Hypothalamus (tissue), 51 donors: ENCODE measurements at places on chromosomes 1 and 21.

DNA sequence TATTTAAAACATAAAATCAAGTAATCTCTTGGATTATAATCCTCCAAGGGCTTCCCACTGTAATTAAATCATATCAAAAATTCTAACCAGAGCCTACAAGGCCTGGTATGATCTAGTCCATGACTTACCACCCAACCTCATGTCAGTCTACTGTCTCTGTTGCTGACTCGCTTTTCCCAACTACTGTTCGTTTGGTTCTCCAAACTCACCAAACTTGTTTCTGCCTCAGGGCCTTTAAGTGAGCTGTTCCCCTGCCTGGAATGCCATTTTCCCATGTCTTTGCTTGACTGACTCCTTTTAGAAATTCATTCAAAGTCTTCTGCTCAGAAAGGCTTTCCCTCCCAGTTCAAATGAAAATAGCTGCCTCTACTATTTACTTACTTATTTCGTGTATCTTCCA, 95.9 kb downstream of the ZC3H11B start:
- no peak for DNase-seq

GRCh38 chr1:41433501-41433900, 51.0 kb downstream of the EDN2 start:
- no peak for DNase-seq

GRCh38 chr1:99370476-99370875, 106.2 kb downstream of the PLPPR4 start:
- DNase-seq, result no peak

DNA sequence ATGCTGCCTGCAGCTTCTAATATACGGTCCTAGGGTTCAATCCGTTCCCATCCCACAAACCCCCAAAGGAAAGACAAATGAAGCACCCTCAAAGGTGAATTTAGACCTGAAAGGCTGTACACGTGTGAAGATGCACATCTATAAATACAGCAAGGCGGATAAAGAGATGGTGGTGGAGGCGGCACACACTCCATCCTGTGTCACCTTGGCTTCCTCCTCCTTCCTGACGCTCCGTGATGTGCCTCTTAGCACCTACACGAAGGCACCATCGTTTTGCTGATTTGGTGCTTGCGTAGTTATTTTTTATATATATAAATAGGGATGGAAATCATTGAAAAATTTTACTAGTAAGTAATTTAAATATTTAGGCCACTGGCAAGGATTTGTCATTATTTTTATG, 359.4 kb downstream of the NPHP4 start:
- no peak for DNase-seq

GRCh38 chr1:147633759-147634158, 36.6 kb downstream of the ACP6 start:
- DNase-seq, result no peak

- DNase-seq, result no peak
Observed at GRCh38 chr21:16137106-16137505, 407.3 kb downstream of the USP25 start.

GRCh38 chr1:183023146-183023600, at the start of gene LAMC1:
TSS of gene LAMC1 (plus strand) at chr1:183023420. CDS start at chr1:183023717, 297 bp downstream.
- no peak for DNase-seq

- DNase-seq, result no peak
Observed at GRCh38 chr1:241994171-241994570, 4.7 kb downstream of the MAP1LC3C start.

- no peak for DNase-seq
Observed at GRCh38 chr1:6220236-6220635, 14.3 kb downstream of the RNF207 start.

DNA sequence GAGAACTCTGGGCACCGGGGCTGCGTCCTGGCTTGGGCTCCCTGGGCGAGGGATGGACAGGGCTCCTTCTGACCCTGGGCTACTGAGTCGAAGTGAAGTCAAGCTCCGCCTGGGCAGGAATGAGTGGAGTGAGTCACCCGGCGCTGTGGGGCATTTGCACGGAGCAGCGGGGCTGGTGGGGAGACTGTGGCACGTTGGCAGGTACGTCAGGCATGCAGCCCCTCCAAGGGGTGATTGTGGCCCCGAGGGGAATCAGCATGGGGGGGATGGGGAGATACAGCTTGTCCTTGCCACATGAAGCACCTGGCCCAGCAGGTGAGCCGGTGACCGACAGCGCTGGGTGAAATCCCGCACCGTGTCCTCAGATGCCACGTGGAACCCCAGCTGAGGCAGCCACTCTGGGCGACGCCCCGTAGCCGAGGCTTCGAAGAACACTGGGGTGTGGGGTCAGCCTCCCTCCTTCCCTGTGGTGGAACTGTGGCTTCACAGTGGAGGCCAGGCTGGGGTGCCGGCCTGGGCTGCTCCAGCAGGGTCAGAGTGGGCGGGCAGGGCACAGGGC, 62.3 kb downstream of the COL18A1 start:
- DNase-seq, result no peak

DNA sequence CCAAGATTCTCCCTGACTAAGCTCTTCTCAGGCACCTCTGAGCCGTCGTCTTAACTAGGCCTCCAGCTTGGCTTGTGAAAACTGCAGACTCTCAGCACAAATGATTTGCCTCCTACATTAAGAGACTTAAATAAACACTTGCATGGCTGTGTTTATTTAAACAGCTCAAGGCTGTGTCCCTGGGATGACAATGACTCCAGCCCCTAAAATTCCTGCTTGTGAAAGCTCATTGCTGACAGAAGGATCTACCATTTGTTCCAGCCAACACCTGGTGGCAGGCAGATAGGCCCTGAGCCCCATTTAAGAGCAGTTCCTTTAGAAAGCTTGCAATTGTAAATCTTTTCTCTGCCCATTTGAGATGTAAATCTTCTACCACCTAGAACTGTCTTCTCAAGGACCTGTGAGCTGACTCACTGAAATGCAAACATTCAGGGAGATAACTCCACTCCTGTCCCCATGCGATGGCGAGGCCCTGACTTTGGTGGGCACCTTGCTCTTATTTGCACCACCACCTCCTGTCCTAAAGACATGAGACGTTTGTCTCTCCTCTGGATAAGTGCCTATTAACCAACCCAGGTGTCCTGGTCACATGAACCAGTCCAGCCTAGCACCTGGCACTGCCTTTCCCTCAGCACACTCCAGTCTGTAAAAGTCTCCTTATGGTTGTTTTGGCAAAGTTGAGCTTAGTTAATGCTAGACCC, 15.1 kb upstream of the PCP4 start:
- no peak for DNase-seq

- DNase-seq, result no peak
Observed at GRCh38 chr1:31425301-31426081, 12.5 kb downstream of the SERINC2 start.

DNA sequence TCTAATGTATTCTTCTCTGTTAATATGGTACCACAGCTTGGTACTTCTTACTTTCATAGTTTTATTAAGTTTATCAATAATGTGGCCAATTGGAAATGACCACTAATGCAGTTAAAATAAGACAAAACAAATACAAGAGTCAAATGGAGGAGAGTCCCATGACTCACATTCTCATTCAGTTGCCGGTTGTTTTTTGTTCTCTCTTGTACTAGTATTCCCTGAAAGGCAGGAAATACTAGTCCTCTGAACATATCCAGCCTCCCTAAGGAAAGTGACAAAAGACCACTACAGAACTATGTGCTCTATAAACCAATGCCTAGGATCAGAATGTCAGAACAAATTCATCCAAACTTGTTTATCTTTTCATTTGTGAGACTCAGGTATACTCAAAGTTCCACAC, 165.2 kb upstream of the SAMSN1 start:
- DNase-seq, result no peak

DNA sequence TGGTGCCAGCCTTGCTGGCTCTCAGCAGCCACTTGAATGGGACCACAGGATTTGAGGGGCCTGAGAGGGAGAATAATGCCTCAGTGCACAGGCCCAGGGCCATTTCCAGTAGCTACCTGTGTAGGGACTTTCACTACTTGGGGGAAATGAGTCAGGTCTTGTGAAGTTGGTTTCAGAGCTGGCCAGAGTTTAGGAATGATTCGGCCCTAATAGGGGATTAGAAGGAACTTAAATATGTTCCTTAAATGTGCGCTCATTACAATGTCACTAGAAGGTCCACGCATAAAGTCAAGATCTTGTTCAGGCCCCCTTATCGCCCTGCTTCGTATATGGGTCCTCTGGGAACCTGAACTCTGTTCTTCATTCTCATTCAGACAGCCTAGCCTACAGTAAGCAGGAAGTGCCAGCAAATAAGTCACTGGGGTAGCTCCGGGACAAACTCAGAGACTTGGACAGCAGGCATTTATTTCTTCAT, 5.6 kb upstream of the AKR1A1 start:
- no peak for DNase-seq

DNA sequence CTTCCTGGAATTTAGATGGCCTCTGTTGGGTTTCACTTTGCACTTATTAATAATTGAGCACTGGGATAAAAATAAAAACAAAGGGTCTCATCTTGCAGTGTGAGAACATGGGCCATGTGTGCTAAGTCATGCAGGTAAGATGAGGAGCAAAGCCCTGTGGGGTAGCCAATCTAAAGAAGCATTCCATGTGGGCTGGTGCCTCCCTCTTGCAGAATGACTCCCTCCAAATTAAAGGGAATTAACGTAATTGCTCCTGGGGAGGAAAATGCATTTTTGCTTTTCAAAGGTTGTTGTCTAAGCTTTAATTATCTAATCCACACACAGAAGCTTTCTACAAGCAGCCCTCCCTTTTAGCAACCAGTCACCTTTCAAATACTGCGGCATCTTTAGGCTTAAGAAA, 69.8 kb downstream of the CDC14A start:
- DNase-seq, result no peak

DNA sequence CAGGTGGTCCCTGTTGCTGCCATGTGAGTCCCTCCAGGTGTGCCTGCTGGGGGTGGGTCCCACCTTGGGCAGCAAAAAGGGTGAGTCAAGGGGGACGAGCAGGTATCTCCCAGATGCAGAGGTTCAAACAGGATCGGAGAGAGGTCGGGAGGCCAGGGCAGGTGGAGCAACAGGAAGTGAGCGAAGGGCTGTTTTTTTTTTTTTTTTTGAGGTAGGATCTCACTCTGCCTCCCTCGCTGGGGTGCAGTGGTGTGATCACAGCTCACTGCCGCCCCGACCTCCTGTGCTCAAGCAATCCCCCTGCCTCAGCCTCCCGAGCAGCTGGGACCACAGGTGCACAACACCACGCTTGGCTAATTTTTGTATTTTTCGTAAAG, 39.4 kb downstream of the SLC2A7 start:
- DNase-seq, result no peak

- no peak for DNase-seq
Observed at GRCh38 chr21:28256420-28256831, 736.3 kb downstream of the LTN1 start.

GRCh38 chr1:117188170-117188815, 22.4 kb downstream of the VTCN1 start:
- no peak for DNase-seq

DNA sequence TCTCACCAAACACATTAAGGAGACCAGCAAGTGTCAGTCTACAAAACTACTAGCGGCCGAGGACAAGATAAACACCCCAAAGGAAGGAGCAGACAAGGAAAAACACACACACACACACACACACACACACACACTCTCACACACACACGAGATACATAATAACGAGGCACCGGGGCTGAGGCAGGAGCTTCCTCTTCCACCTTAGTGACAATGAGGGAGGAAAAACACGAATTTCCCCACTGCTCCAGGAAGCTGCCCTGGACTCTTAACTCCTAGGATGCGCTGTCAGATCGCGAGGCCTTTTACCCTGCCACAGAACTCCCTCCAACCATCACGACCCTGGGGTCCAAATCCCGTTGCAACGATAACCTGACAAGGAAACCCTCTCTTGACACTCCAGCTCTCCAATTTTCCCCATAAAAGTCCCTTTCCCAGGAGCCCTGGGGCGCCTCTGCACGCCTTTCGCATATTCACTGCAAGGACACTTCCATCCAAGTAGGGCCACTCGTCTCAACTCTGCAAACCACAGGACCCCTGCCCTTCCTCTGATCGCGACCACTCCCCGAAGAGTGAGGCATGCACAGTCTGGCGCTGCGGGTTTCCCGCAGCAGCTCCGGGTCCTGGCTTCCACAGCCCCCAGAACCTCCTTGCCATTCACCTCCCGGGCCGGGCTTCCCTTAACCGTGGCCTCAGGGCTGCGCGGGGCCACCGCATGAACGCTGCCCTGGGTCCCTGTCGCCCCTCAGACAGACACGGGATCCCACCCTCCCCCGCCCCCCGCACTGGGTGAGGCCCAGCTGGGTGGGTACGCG, 581 bp downstream of the ETV3 start:
- no peak for DNase-seq

- DNase-seq, result no peak
Observed at GRCh38 chr1:175192111-175192629, 406 bp downstream of the KIAA0040 start.

GRCh38 chr1:160647329-160647720, 481 bp upstream of the SLAMF1 start:
- no peak for DNase-seq

DNA sequence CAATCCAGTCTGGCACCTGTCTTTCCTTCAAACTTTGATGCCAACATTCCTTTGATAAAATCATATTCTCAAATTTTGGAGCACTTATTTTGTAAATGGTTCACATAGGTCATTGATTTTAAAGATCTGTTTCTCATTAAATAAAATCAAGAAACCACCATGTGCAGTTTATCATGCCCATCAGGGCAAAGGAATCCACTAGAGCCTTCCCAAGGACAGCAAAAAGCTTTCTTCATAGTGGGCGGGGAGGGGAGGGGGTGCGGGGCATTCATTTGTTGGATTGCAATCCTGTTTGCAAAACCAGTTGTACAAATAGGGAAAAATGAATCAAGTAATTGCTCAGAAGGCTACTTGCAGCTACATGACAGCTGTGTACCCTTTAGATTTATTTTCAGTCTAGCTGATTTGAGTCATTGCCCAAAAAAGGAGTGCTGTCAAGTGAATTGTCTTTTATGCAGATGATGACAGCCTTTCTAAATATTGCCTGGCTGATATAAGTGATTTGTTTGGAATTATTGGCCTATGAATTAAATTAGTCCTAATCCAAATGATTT, 23.0 kb downstream of the LRRC8B start:
- no peak for DNase-seq
